ENCODE measurements at places on chromosomes 7 and 10. TPM values are rescaled to one million over a fixed set of nuclear protein-coding genes. Genes with fewer than 3 reads are reported as not detected.

Gene STRA8
- not detected for polyA plus RNA-seq

Gene RNF32
- polyA plus RNA-seq = 0.21 TPM

Gene GSAP
- polyA plus RNA-seq = 6.5 TPM

Gene ELN
- not detected for polyA plus RNA-seq

Gene MACC1
- not detected for polyA plus RNA-seq

Gene OGDHL
- polyA plus RNA-seq = not detected

Gene SDK1
- polyA plus RNA-seq = not detected

Gene CH25H
- 0.28 TPM for polyA plus RNA-seq

Gene RHOBTB1
- not detected for polyA plus RNA-seq

Gene CARD11
- polyA plus RNA-seq = 10.8 TPM

Gene PVRIG
- 79.1 TPM for polyA plus RNA-seq

Data from naive thymus-derived CD8-positive, alpha-beta T cell (primary cell).